Thoracic aorta (tissue), 2 donors: ENCODE measurements at places on chromosomes 11 and 22. TPM values are rescaled to one million over a fixed set of nuclear protein-coding genes. Genes with fewer than 3 reads are reported as not detected.

GRCh38 chr22:23282089-23282501 is 101.8 kb downstream of the BCR start:
- DNase-seq, result peak; percentile 89
- H3K4me3 ChIP-seq, result peak overlapping the region; percentile 50
- no peaks in the 10 kb centered on the region for H3K27me3 ChIP-seq
- H3K4me1 ChIP-seq, result peaks cover 28% of the 10 kb centered on the region
- H3K27ac ChIP-seq, result peak overlapping the region; percentile 93

The HORMAD2 gene
- not detected for total RNA-seq

GRCh38 chr11:35610631-35611030 is 7.6 kb upstream of the FJX1 start:
- no peak for DNase-seq
- no peaks in the 10 kb centered on the region for H3K4me1 ChIP-seq
- H3K36me3 ChIP-seq, result no peaks in the 10 kb centered on the region
- H3K4me3 ChIP-seq, result no peak overlapping the region

The SLC37A2 gene
- total RNA-seq, result 11.6 TPM

DNA sequence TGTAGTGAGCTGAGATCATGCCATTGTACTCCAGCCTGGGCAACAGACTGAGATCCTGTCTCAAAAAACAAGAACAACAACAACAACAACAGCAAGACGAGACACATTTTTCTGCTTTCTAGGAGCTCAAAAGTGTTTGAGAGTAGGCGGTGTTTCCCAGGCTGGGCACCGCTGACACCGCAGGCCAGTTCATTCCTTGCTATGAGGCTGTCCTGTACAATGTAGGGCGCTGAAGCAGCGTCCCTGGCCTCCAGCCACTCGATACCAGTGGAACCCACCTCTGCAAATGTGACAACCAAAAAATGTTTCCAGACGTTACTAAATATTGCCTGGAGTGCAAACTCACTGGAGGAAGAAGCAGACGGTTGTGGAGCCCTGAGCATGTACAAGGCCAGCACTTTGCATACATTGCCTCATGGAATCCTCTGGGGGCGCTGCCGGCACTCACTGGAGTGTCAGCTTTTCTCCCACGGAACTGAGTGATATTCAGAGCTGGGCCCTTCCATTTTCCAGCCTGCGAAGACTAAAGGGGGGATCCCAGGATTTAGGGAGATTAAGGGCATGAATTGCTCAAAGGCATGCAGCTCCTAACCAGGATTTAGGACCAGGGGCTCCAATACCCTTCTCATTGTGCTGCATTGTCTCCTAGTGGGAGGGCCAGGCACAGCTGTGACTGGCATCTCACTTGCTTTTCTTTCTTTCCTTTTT is 5.8 kb upstream of the MIEF1 start:
- H3K27ac ChIP-seq, result no peak overlapping the region
- H3K27me3 ChIP-seq, result no peaks in the 10 kb centered on the region
- peaks cover 2% of the 10 kb centered on the region for H3K4me1 ChIP-seq
- no peak overlapping the region for H3K4me3 ChIP-seq

DNA sequence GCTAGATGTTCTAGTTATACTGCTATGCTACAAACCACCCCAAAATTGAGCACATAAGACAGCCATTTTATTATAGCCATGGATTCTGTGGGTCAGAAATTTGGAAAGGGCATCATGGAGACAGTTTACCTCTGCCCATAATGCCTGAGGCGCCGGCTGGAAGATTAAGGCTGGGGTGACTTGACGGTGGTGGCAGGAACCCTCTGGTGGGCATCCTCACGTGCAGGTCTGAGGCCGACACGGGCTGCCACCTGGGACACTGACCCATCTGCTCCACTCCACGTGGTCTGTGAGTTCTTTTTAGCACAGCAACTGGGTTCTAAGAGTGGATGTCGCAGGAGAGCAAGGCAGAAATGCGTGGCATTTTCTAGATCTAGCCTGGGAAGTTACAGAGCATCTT is 40.0 kb upstream of the PRDM11 start:
- H3K4me1 ChIP-seq, result peaks cover 2% of the 10 kb centered on the region
- H3K27ac ChIP-seq, result no peak overlapping the region
- DNase-seq, result no peak
- no peaks in the 10 kb centered on the region for H3K27me3 ChIP-seq
- no peaks in the 10 kb centered on the region for H3K36me3 ChIP-seq
- no peak overlapping the region for H3K4me3 ChIP-seq

- no peaks in the 10 kb centered on the region for H3K4me1 ChIP-seq
- no peak overlapping the region for H3K4me3 ChIP-seq
- no peaks in the 10 kb centered on the region for H3K27me3 ChIP-seq
- no peak for DNase-seq
- H3K36me3 ChIP-seq, result no peaks in the 10 kb centered on the region
These were observed 81.6 kb upstream of the SEPTIN5 start for GRCh38 chr22:19632668-19633148.

GRCh38 chr22:30291058-30291892 is 2.0 kb upstream of the CASTOR1 start:
- no peak overlapping the region for H3K4me3 ChIP-seq
- peaks cover 16% of the 10 kb centered on the region for H3K4me1 ChIP-seq
- H3K27me3 ChIP-seq, result no peaks in the 10 kb centered on the region
- peaks cover 49% of the 10 kb centered on the region for H3K36me3 ChIP-seq

The PKDREJ gene
- total RNA-seq, result under 0.01 TPM

DNA sequence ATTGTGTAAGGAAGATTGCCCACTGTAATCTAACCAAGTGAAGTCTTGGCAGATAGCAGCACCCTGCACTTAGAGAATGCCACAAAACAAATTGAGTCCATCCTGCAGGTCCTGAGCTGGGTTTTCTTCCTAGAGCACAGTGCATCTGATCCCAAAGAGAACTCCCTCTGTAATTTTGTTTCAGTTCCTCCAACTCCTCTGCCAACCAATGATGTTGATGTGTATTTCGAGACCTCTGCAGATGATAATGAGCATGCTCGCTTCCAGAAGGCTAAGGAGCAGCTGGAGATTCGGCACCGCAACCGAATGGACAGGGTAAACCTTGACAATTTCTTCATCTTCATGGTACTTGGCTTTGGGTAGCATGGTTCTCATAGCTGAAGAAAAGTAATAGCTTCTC is 33.1 kb upstream of the ST14 start:
- H3K27ac ChIP-seq, result no peak overlapping the region
- H3K4me1 ChIP-seq, result peaks cover 28% of the 10 kb centered on the region
- H3K36me3 ChIP-seq, result peaks cover 37% of the 10 kb centered on the region
- H3K4me3 ChIP-seq, result no peak overlapping the region
- DNase-seq, result no peak

The NLRP6 gene
- total RNA-seq, result 6.6 TPM

The ANKK1 gene
- 0.68 TPM for total RNA-seq

The HEPACAM gene
- total RNA-seq, result 1.2 TPM

The SHANK2 gene
- total RNA-seq, result not detected

GRCh38 chr11:124584681-124585372 is 15.0 kb downstream of the OR8A1 start:
- no peaks in the 10 kb centered on the region for H3K36me3 ChIP-seq
- no peak for DNase-seq
- no peak overlapping the region for H3K4me3 ChIP-seq
- H3K27me3 ChIP-seq, result no peaks in the 10 kb centered on the region

DNA sequence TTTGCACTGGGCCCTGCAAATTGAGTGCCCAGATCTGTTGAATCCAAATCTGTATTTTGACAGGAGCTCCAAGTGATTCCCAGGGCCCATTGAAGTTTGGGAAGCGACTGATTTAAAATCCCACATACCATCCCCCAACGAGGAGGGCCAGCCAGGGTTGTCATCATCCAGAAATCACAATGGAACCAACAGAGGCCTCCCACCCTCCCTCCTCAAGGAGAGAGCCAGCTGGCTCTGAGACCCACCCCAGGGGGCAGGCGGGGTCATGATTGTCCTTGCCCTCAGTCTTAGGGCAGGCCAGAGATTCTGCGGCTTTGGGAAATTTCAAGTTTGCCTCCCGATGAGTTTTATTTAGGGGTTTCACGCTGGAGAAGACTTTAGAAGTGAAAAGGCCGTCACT is 358.2 kb downstream of the MN1 start:
- DNase-seq, result no peak
- peaks cover 9% of the 10 kb centered on the region for H3K4me1 ChIP-seq
- H3K4me3 ChIP-seq, result no peak overlapping the region
- no peak overlapping the region for H3K27ac ChIP-seq
- H3K36me3 ChIP-seq, result no peaks in the 10 kb centered on the region
- H3K27me3 ChIP-seq, result no peaks in the 10 kb centered on the region

- no peaks in the 10 kb centered on the region for H3K27me3 ChIP-seq
- no peak overlapping the region for H3K4me3 ChIP-seq
- DNase-seq, result no peak
- peaks cover 34% of the 10 kb centered on the region for H3K4me1 ChIP-seq
- no peaks in the 10 kb centered on the region for H3K36me3 ChIP-seq
These were observed 3.1 kb upstream of the PIK3IP1 start for GRCh38 chr22:31295360-31295759.

- no peaks in the 10 kb centered on the region for H3K36me3 ChIP-seq
- H3K27ac ChIP-seq, result no peak overlapping the region
- DNase-seq, result no peak
These were observed 232.8 kb downstream of the GRIK4 start for GRCh38 chr11:120744016-120744994.

- H3K36me3 ChIP-seq, result no peaks in the 10 kb centered on the region
- H3K4me3 ChIP-seq, result no peak overlapping the region
- no peaks in the 10 kb centered on the region for H3K27me3 ChIP-seq
- H3K4me1 ChIP-seq, result peaks cover 8% of the 10 kb centered on the region
- DNase-seq, result no peak
These were observed 84.0 kb upstream of the SHANK2 start for GRCh38 chr11:71336176-71336995.

DNA sequence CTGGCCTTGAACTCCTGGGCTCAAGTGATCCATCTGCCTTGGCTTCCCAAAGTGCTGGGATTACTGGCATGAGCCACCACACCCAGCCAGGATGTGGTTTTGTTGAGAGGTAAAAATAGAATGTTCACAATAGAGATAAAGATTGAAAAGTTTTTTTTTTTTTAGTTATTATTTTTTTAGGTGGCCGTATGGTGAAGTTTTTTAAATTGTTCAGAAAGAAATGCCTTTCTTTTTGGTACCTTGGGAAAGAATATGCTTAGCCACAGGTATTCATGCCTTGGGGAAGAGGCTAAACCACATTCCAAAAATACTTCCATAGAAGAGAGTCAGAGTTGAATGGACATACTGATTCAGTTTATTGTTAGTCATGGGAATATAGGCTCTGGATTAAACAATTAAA is 143.4 kb downstream of the C11orf91 start:
- no peak for DNase-seq
- H3K4me3 ChIP-seq, result no peak overlapping the region
- H3K4me1 ChIP-seq, result no peaks in the 10 kb centered on the region
- no peaks in the 10 kb centered on the region for H3K27me3 ChIP-seq

- no peaks in the 10 kb centered on the region for H3K27me3 ChIP-seq
- DNase-seq, result no peak
- peak overlapping the region; percentile 96 for H3K27ac ChIP-seq
These were observed 28.2 kb downstream of the DKK3 start for GRCh38 chr11:11980200-11980599.

DNA sequence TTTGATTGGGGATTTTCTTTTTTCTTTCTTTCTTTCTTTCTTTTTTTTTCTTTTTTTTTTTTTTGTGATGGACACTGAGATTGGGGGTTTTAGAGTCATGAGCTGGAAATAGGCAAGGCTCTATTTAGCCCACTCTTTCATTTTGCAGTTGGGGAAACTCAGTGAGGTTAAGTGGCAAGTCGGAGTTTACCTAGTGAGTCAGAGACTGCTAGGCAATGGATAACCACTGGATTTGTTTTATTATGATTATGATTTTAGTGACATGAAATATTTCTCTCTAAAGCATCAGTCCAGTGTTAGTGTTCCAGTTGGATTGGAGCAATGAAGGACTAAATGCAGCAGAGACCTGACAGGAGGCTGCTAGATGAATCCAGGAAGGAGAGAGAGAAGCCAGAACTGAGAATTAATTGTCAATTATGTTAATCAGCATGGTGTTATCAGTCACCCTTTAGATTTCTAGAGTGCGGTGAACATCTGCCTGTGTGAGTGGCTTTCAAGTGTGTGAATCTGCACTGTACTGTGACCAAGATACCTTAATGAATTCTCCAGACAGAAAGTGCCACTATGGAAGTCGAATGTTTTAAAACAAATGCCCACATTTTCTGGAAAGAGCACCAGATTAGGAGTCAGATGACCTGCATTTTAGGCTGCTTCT is 10.9 kb downstream of the BMAL1 start:
- peaks cover 24% of the 10 kb centered on the region for H3K4me1 ChIP-seq
- no peak overlapping the region for H3K4me3 ChIP-seq
- H3K27ac ChIP-seq, result no peak overlapping the region
- no peak for DNase-seq
- H3K27me3 ChIP-seq, result no peaks in the 10 kb centered on the region
- H3K36me3 ChIP-seq, result no peaks in the 10 kb centered on the region

The C11orf65 gene
- not detected for total RNA-seq

DNA sequence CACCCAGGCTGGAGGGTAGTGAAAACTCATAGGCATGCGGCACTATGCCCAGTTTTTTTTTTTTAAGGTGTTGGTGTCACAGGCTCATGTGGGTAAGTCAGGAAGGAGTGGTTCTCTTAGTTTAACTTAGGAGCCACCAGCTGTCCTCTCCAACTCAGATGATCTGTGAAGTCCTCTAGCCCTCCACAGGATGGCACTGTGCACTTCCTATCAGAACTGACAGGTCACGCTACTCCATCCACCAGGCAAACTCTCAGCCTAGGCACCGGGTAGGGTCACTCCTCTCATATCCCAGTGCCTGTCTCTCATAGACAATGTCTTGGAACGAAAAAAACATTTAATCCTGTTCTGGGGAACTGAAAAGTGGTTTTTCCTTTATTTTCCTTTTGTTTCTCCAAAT is 16.5 kb downstream of the NAP1L4 start:
- H3K27ac ChIP-seq, result no peak overlapping the region
- DNase-seq, result no peak
- no peak overlapping the region for H3K4me3 ChIP-seq

DNA sequence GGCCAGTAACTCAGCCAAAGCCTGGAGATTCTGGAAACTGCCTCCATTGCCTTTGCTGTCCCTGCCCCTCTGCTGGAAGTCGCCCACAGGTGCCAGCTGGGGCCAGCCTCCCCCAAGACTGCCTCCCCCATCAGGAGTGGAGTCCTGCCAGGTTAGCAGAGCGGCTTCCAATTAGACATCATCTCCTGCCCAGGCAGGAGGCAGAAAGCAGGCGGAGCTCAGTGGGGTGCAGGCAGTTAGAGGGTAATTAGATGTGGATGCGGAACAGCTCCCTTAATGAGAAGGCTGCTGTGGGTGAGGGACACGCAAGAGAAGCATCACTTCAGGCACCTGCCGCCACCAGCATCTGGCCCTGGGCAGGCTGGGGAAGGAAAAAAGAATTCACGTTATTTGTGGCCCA is 90.9 kb upstream of the TP53I11 start:
- H3K36me3 ChIP-seq, result no peaks in the 10 kb centered on the region
- no peaks in the 10 kb centered on the region for H3K27me3 ChIP-seq
- peaks cover 8% of the 10 kb centered on the region for H3K4me1 ChIP-seq
- no peak overlapping the region for H3K4me3 ChIP-seq
- DNase-seq, result no peak
- no peak overlapping the region for H3K27ac ChIP-seq

The HBB gene
- total RNA-seq, result 10.2 TPM

The PRSS23 gene
- 90.3 TPM for total RNA-seq
